ENCODE measurements at places on chromosomes 7 and 10.
A peak's percentile ranks its signal among the peaks of the same experiment; 100 is the strongest.

DNA sequence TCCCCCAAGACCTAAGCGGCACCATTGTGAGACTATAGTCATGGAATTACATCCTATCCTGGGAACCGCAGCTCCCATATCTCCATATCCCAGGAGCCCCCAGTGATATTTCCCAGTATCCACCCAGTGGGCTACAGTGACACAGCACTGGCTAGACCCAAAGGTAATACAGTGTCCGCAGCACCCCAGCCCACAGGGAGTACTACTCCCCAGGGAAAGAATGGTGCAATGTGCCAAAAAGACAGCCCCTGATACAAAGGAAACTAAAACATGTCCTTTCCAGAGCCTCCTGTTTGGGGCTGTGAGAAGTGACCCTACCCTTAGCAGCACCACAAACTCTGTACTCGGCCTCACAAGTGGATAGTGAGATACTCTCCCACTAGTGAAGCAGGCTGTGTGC is 4.5 kb upstream of the IFIT2 start:
- DNase-seq, result no peak

- DNase-seq, result no peak
Measured at GRCh38 chr10:116312548-116312947, 11.7 kb upstream of the CCDC172 start.

DNA sequence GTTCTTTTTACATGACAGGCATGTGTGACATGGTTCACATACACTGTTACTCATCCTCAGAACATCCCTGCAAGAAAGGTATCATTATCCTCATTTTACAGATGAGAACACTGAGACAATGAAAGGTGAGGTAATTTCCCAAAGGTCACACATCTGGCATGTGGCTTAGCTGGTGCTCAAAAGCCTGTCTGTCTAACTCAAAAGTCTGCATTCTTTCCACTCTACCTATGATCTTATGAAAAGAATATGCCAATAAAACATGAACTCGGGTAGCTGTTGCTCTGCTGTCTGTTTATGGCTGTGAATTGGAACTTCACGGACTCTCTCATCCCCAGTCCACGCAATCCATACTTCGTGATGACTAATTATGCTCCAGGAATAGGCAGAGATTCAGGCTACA is 79.0 kb upstream of the ODAD2 start:
- DNase-seq, result no peak

DNA sequence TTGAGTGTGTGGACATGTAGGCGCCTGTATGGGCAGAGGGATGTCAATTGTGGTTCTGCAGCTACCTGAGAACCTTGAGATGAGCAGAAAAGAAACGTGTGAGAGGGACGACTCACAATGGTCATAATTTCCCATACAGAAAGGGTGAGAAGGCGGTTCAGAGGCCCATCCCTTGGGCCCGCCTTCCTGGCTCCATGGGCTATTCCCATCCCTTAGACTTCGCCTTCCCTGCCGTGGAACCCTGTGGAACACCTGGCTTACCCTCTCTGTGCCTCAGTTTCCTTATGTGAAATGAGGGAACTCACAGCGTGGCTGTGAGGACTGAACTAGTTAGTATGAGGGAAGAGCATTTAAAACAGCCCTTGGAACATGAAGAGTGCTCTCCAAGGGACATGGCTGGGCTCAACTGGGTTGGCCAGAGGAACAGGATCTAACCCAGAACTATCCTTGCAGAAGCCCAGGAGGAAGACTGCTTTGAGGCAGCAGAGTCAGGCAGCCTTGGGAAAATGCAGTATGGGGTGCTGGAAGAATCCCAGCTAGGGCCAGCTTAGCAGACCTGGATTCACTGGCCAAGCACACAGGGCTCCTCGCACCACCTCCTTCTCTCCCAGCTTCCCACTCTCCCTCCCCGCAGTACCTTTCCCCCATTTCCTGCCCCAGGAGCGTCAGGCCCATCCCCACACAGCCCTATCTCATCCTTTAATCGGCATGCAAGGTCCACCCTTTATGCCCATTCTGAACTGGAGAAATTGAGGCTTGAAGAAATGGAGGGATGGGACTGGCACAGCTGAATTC is 11.1 kb upstream of the ZMIZ1 start:
- DNase-seq, result no peak

DNA sequence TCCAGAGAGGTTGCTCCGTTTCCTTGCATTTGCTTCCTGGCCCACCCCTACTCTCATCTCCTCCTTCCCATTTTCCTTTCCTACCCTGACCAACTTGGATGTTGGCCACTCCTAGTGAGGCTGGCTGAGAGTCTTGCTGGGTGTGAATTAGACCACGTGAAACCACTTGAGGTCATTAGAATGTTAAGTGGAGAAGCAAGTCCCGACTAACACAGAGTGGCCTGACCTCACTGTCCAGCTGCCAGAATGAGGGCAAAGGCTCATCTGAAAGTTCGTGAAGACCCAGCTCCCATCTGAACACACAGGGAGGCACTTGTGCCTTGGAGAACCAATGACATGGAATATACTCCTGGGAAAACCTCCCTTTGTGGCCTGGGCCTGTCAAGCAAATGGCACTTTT is 80.8 kb downstream of the WDR11 start:
- DNase-seq, result peak; percentile 7

DNA sequence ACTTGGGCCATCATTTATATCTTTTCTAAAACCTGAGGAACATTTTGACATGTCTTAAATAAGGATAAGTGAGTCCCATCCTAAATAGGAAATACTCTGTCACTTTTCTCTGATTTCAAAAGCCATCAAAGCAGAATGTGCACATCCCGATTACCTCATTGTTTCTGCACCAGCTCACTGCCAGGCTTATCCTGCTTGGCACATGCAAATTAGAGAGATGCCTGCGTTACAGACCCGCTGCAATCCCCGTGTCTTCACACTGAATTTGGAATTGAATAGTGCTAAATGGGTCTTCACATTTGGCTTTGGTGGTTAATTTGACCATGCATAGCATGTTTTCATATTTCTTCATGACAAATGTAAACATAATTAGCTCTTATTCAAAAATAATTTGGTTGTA is 279.5 kb downstream of the WDR37 start:
- DNase-seq, result no peak

DNA sequence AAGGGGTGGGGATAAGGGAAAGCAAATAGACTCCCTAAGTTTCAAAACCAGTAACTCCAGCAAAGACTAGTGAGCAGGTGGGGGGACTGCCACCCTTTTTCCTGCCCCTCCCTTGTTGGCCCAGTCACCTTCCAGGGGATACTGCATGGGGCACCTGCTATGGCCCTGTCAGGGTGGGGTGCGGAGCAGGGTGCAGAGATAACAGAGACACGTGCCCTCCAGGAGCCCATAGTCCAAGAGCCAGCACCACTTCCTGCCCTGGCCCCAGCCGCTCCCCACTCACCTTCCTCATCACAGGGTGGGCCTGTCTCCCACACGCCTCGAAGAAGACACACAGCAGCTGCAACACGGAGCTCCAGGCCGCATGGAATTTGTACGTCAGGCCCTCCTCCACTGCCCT is 20.6 kb downstream of the RRP12 start:
- no peak for DNase-seq

GRCh38 chr7:70189776-70190175 is 591.5 kb downstream of the AUTS2 start:
- DNase-seq, result no peak

GRCh38 chr7:2948749-2949148 is 94.9 kb downstream of the CARD11 start:
- DNase-seq, result no peak

GRCh38 chr10:12890958-12891357 is 110.6 kb downstream of the CCDC3 start:
- DNase-seq, result no peak

DNA sequence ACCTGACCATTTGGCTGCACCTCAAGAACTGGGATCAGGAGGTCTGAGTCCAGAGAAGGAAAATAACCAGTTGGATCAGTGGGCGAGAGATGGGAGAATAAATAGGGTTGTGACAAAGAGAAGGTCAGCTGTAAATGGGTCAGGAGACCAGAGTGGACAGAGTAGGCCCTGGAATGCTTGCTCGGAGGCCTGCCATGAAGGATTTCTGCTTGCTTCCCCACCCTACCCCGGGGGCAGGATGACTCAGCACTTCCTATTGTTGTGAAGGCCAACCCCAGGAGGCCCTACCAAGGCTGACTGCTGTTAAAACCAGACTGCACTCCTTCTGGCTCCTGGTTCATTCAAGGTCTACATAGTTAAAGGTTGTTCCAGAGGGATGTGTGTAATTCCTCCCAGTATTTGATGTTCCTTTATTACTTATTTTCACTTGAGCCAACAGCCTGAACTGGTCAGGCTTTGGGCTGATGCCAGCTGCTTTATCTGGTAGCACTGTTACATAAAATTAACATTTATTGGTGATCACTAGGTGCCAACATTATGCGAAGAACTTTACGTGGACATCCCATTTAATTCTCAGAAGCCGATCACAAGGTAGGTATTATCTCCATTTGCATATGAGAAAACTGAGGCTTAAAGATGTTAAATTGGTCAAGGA is 27.3 kb upstream of the IFRD1 start:
- DNase-seq, result peak; percentile 82

GRCh38 chr7:122145937-122146645 is 2.0 kb upstream of the AASS start:
- DNase-seq, result no peak

- peak; percentile 72 for DNase-seq
Measured at GRCh38 chr7:5425507-5426225, 2.0 kb upstream of the TNRC18 start.

DNA sequence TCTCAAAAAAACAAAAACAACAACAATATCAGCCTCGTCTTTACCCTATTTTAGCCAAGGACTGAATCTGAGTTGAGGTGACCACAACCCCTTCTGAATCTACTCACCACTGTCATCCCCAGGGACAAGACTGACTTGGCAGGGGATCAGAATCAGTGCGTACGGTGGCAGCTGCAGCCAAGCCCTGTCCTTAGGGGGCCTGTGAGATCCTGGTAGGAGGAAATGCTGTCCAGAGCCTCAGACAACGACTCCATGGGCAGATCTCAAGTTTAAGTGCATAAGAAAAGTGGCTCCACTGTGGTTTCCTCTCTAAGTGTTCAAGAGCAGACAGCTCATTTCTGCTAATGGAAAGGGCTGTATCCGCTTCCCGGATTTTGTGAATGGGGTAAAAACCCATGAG is 22.4 kb upstream of the CYTH3 start:
- DNase-seq, result no peak

- DNase-seq, result no peak
Measured at GRCh38 chr7:53607961-53608360, 572.5 kb downstream of the POM121L12 start.

- no peak for DNase-seq
Measured at GRCh38 chr10:107553470-107553869, 389.0 kb upstream of the SORCS1 start.

DNA sequence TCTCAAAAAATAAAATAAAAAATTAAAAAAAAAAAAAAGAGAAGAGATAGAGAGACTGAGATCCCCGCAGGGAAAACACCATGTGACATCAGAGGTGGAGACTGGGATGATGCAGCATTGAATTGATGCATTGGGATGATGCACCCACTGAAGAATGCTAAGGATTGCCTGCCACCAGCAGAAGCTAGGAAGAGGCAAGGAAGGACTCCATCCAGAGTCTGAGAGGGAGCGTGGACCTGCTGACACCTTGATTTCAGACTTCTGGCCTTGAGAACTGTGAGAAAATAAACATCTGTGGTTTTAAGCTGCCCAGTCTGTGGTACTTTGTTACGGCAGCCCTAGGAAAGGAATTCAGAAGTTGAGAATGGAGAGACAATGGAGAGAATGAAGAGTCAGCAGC is 89.8 kb upstream of the PRPS1L1 start:
- DNase-seq, result no peak

- no peak for DNase-seq
Measured at GRCh38 chr10:93850031-93851015, 43.5 kb upstream of the SLC35G1 start.

- DNase-seq, result no peak
Measured at GRCh38 chr7:5439572-5440496, 16.2 kb upstream of the TNRC18 start.

DNA sequence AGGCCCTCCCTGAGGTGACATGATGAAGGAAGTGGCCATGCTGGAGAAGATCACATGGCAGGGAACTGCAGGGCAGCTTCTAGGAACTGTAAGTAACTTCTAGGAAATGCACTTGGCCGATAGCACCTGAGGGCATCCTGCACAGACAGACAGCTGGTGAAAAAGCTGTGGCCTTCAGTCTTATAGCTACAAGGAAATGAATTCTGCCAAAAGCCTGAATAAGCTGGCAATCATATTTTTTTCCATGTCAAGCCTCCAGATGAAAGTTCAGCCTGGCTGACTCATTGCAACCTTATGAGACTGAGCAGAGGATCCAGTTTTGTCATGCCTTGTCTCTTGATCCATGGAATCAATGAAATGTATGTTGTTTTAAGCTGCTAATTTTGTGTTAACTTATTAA is 91.1 kb upstream of the CACNA2D1 start:
- no peak for DNase-seq

DNA sequence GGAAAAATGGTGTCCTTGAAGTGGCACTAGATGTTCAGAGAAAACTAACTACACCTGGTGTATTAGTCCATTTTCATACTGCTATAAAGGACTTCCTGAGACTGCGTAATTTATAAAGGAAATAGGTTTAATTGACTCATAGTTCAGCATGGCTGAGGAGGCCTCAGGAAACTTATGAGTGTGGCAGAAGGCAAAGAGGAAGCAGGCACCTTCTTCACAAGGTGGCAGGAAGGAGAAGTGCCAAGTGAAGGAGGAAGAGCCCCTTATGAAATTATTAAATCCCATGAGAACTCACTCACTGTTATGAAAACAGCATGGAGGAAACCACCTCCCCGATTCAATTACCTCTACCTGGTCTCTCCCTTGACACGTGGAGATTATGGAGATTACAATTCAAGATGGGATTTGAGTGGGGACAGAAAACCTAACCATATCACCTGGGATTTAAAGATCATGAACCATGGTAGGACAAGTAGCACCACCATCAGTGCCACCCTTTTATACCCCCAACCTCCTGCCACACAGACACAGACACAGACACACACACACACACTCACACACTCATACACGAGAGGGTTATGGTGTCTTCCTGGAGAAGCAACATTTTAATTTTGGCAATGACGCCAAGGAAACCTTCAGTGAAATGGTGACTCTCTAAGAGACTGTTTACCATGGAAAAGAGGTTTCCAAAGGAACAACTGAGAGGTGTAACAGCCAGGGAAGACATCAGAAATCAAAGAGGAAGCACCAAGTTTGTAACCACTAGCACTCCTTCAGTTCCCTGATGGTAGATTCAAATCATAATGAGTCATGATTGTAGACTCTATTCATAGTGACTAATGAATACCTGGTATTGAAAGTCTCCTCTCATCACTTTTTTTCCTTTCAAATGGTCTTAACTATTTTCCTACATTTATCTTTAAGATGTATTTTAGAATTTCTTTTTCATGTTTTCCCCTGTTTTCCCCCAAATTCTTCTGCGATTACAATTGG is 41.8 kb upstream of the WNT16 start:
- DNase-seq, result no peak

All from right atrium auricular region (tissue), 2 donors.